ENCODE measurements at places on chromosomes 7 and 10. TPM values are rescaled to one million over a fixed set of nuclear protein-coding genes. Genes with fewer than 3 reads are reported as not detected.

Gene CPA2
- total RNA-seq: not detected

Gene DNAH11
- 7.3 TPM for total RNA-seq

Gene SMO
- total RNA-seq: 3.1 TPM

Gene CPED1
- 0.50 TPM for total RNA-seq

Gene CPSF4
- total RNA-seq: 66.0 TPM

Gene ANKMY2
- total RNA-seq: 8.2 TPM

Gene NRF1
- 12.6 TPM for total RNA-seq

Gene LIPF
- not detected for total RNA-seq

Gene CRTAC1
- not detected for total RNA-seq

Gene ASZ1
- not detected for total RNA-seq

Gene GDF2
- not detected for total RNA-seq

Gene PNLIPRP1
- total RNA-seq: not detected

Gene ECHDC3
- total RNA-seq: 10.3 TPM

Gene HOXA4
- not detected for total RNA-seq

Gene KLF14
- not detected for total RNA-seq

Gene SPAG6
- total RNA-seq: not detected

Gene OR2A5
- not detected for total RNA-seq

Gene AGMO
- not detected for total RNA-seq

Gene STEAP4
- 2.4 TPM for total RNA-seq

Gene GAD2
- not detected for total RNA-seq

Gene SGCE
- 19.8 TPM for total RNA-seq

Gene SPRN
- not detected for total RNA-seq

Gene VTI1A
- 38.9 TPM for total RNA-seq

Gene ADAMTS14
- total RNA-seq: 0.14 TPM

Gene ADAM22
- 0.07 TPM for total RNA-seq

Gene UNC5B
- total RNA-seq: 67.2 TPM

Gene BMPER
- 0.14 TPM for total RNA-seq

Gene UCN3
- not detected for total RNA-seq

Gene ATP6V0A4
- 0.07 TPM for total RNA-seq

Gene PKD2L1
- not detected for total RNA-seq
